ENCODE measurements at places on chromosomes 2 and 18.

GRCh38 chr18:56748698-56749268 lies 97.6 kb downstream of the WDR7 start:
- DNase-seq: no peak

GRCh38 chr2:127064642-127065250 lies 42.2 kb downstream of the BIN1 start:
- peak; percentile 76 for DNase-seq

GRCh38 chr2:74025971-74026612 lies 41.4 kb downstream of the TET3 start:
- no peak for DNase-seq

- no peak for DNase-seq
Measured at GRCh38 chr2:76825140-76825970, 696.8 kb downstream of the LRRTM4 start.

DNA sequence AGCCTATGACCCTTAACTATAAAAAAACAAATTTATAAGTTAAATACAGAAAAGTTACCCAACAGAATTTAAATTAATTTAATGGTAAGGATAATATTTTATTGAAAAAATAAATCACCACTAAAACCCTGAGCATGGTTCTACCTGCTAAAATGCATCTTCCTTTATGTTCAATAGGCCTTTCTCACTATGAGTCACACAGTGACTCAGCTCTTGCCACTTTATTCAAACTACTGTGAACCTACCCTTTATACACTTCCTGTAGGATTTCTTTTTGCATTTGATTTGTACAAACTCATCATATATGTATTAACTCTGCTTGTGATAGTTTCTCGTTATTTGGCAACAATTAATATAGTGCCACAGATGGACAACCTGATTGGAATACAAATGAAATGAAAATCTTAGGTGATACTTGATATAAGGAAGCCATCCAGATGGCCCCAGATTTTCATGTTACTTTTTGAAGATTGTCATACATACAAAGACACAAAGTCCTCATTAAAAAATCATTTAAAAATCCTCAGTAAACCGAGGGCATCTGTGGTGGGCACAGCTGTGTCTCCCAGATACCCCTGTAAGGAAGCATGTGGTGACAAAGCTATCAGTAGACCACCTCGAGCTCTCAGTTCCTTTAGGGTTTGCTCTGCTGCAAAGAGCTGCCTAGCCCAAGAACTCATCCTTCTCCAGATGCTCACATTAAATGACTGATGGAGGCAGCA lies 55.2 kb upstream of the COBLL1 start:
- no peak for DNase-seq

- no peak for DNase-seq
Measured at GRCh38 chr2:120818441-120818920, 82.8 kb downstream of the GLI2 start.

GRCh38 chr2:186687807-186688211 lies 6.1 kb upstream of the FAM171B start:
- DNase-seq: no peak

DNA sequence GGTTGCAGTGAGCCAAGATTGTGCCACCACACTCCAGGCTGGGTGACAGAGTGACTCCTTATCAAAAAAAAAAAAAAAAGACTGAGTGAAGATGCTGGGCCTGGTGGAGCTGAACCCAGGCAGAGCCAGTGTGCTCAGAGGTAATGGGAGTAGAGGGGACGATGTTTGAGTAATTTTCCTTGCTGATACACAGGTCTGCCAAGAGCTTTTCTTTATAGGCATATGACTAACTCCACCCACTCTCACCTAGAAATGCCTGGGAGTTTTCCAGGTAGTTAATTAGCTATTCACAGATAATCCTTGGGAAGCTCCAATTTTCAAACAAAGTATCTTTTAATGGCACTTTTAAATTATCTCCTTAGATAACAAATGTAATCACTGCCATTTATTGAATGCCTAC lies 33.4 kb upstream of the ACSL3 start:
- no peak for DNase-seq

- DNase-seq: no peak
Measured at GRCh38 chr18:59298871-59299270, 19.6 kb downstream of the CPLX4 start.

- no peak for DNase-seq
Measured at GRCh38 chr18:33720133-33720532, 142.1 kb downstream of the ASXL3 start.

- no peak for DNase-seq
Measured at GRCh38 chr2:112519506-112519905, 22.8 kb upstream of the POLR1B start.

- DNase-seq: no peak
Measured at GRCh38 chr2:217016796-217017419, 157.0 kb upstream of the TNP1 start.

DNA sequence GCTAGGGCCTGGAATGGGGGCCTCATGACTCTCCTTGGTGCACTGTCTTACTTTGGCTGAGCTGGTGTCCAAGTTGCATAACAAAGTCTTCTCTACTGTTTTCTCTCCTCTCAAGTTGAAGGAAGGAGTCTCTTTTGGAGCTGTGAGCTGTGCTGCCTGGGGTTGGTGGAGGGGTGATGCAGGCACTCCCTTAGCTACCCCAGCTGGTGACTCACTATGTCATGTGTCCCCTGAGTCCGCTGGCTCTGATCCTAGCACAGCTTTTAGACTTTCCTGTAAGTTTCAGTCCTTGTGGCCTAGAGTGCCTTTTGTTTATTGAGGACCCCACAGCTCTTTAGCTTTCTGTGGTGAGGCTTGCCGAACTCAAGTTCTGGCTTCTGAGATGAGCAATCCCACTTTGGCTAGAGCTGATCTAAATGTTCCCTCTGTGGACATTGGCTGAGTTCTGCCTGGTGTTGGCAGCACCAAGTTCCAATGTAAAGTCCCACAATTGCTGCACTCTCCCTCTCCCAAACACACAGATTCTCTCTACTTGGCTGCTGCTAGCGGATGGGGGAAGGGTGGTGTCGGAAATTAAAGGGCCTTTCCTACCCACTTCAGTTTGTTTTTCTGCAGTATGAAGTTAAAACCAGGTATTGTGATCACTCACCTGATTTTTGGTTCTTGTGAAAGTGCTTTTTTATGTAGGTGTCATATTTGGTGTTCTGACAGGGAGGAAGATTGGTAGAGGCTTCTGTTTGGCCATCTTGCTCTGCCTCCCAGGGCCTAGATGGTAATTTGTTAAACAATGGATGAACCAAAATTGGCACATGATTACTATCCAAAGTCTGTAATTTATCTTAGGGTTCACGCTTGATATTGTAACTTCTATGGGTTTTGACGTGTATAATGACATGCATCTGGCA lies 83.2 kb downstream of the COMMD1 start:
- no peak for DNase-seq

- DNase-seq: no peak
Measured at GRCh38 chr2:65416945-65417344, 15.5 kb downstream of the SPRED2 start.

- DNase-seq: no peak
Measured at GRCh38 chr18:58315739-58316215, 271.8 kb downstream of the NEDD4L start.

GRCh38 chr2:173555833-173556232 lies 201.2 kb downstream of the CDCA7 start:
- DNase-seq: no peak

DNA sequence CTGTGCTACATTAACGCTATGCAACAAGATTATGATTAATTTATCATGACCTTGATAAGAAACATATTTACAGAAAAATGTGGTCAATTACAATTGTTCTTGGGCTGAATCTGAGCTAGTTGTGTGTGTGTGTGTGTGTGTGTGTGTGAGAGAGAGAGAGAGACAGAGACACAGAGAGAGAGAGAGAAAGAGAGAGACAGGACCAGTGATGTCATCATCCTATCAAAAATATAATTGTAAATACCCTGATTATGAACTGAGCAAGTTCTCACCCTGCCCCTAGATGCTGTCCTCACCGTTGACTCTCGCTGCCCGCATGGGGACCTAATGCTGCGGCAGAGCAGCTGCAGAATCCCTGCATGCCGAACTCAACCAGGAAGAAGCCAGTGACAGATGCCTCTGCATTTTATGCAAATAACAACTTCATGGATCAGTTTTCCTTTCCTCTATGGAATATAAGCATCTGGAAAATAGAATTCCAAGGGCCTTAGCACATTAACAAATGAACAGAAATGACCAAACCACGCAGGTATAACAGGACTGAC lies 512.5 kb downstream of the PLCL1 start:
- DNase-seq: no peak

- no peak for DNase-seq
Measured at GRCh38 chr2:212777020-212777491, 238.5 kb upstream of the ERBB4 start.

- DNase-seq: no peak
Measured at GRCh38 chr2:78411303-78411702, 614.2 kb upstream of the REG3G start.

GRCh38 chr18:457140-457519 lies 43.4 kb downstream of the COLEC12 start:
- DNase-seq: no peak

DNA sequence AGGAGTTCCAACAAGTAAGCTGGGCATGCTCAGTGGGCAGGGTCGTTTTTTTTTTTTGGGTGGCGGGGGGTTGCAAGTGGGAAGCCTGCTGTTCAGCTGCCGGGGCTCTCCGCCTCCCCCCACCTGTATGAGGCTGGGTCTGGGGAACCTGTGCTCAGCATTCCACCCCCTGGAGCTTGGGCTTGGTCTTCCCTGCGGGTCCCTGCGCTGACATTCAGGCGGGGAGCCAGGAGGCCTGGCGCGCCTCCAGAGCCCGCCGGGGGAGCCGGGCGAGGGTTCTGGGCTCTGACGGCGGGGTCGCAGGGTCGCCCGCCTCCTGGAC lies 822 bp upstream of the GPD2 start:
- DNase-seq: no peak

GRCh38 chr2:27496357-27497287 lies at the start of gene GCKR:
Gene GCKR (plus strand): TSS chr2:27496839. CDS start chr2:27496905, 66 bp downstream.
- no peak for DNase-seq

DNA sequence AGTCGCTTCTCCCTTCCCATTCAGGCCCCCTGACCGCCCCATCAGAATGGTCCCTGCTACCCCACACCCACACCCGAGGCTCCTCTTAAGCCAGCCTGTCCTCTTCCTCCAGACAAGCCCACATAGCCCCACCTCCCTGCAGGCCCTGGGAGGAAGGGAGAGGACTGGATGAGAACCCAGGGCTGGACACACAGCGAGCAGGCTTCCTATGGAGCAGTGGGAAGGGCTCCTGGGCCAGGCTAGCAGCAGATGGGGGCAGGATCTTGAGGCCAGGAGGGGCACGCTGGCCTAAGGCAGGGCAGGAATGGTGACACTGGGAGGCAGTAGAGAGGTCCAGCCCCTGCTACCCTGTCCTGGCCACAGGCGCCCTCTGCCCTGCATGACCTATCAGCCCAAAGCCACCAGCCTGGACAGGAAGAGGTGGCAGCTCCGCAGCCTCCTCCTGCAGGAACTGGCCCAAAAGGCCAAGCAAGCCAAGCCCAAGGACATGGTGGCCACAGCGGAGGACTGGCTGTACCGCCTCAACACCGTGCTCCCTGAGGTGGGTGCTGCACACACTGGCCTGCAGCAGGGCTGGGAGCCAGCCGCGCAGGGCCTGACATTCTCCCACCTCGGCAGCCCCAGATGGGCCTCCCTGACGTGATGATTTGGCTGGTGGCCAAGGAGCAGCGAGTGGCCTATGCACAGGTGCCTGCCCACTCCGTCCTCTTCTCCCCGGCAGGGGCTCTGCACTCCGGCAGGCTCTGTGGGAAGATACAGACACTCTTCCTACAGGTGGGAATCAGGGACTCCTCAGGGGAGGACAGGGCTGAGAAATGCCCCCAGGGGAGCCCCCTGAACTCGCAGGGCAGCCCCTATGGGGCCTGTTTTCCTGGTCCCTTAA lies 43.3 kb downstream of the FER1L5 start:
- DNase-seq: no peak

- DNase-seq: no peak
Measured at GRCh38 chr2:175811971-175812370, 190.1 kb downstream of the LNPK start.

DNA sequence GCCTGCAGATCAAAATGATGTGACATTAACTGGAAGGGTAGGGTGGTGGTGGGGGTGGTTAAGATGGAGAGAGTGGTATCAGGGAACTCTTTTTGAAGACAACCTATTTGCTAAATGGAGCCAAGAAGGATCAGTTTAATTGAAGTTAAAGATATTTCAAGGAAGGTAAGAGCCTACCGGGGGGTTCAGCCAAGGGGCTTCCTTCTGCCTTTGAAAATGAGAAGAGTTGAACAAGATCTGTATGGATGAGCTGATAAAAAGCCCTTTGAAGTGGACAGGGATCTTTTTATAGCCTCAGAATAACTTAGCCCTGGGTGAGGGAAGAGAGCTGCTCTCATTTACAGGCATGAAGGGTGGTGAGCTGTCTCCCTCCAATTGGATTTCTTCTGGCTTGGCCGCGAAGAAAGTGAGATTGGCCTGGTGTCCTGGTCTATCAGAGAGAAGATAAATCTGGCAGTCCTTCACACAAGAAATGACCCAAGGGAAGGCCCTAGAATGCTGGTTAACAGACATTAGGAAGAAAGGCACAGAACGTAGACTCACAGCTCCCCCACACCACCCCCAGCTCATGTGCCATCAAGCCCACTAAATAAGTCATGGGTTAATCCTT lies 439.8 kb downstream of the TNS1 start:
- DNase-seq: no peak

DNA sequence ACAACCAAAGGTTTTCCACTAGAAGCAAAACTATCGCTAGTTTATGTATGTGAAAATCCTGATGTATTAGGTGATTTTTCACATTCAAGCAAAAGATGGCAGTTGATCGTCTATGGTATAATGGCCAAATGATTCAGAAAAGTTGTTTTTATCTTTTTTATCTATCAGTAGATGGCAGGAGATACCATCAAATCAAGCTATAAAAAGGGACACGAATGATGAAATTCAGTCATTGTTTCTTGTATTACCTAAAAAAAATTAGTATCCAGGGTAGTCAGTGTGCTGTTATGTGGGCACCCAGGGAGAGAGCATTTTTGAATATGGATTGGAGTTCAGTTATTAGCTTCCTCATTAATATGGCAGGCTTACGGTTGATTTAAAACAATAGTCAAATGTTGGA lies 22.9 kb upstream of the CAVIN2 start:
- no peak for DNase-seq

DNA sequence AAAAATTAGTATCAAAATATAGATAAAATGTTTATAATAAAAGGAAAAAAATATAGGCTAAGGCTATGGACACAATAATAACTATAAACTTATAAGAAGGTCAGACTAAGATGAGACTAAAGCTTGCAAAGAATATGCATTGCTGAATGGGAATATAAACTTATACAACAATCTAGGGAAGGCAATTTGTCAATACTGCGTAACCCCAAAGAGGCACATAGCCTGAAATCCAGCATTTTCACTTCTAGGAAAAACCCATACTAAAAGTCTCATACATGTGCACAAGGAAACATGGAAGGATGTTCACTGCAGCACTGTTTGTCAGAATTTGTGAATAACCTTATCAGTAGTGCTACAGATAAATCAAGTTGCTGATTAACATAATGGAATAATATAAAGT lies 45.5 kb downstream of the FANCL start:
- DNase-seq: no peak

- DNase-seq: no peak
Measured at GRCh38 chr2:120432293-120432975, 86.5 kb downstream of the INHBB start.

Measured in stimulated activated CD4-positive, alpha-beta T cell treated with anti-CD3 and anti-CD28 coated beads, Interleukin-2, amount 100 ng/mL, for 24 hours (primary cell).